ENCODE measurements at places on chromosomes 12 and 14.
A peak's percentile ranks its signal among the peaks of the same experiment; 100 is the strongest.

DNA sequence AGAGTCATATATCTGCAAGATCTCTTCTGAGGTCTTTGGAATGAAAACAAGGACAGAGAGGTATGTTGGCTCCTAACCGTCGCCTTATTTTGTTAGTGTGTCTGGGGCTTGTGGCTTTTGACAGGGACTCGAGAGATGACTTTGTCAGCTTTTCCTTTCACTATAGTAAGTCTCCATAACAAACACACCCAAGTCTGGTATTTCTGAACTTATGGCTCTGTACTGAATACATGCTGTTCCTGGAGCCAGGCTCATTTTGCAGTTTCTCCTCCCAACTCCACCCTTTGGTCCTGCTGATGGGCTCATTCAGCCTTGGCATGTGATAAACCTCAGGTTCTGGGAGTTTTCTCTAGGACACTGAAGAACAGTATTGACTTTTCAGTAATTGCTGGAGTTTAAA is 27.7 kb upstream of the TMED10 start:
- DNase-seq = no peak

DNA sequence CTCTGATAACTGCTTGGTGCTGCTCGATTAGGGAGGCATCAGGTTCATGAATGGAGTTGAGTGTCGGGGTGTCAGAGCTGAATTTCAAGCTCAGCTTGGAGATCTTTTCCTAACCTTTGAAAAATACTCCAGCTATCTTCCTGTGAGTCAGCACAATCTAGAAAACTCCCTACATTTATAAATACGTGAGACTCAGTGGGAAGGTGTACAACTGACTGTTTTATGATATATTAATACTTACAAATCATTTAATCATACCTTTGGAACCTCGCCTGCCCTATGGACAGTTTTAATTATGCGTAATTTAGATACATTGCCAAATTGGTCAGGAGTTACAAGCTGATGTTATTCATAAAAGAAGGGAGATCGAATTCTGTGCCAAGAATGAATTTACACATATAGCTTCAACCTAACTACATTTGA is 961 bp downstream of the CMAS start:
- DNase-seq = no peak

GRCh38 chr12:56338308-56339157 is at the start of gene IL23A:
Gene IL23A, plus strand, starts transcription at chr12:56338884. Its CDS starts 161 bp downstream, at chr12:56339045.
- peak; percentile 91 for DNase-seq

GRCh38 chr12:65602610-65603295 is 221.5 kb upstream of the HMGA2 start:
- peak; percentile 42 for DNase-seq

DNA sequence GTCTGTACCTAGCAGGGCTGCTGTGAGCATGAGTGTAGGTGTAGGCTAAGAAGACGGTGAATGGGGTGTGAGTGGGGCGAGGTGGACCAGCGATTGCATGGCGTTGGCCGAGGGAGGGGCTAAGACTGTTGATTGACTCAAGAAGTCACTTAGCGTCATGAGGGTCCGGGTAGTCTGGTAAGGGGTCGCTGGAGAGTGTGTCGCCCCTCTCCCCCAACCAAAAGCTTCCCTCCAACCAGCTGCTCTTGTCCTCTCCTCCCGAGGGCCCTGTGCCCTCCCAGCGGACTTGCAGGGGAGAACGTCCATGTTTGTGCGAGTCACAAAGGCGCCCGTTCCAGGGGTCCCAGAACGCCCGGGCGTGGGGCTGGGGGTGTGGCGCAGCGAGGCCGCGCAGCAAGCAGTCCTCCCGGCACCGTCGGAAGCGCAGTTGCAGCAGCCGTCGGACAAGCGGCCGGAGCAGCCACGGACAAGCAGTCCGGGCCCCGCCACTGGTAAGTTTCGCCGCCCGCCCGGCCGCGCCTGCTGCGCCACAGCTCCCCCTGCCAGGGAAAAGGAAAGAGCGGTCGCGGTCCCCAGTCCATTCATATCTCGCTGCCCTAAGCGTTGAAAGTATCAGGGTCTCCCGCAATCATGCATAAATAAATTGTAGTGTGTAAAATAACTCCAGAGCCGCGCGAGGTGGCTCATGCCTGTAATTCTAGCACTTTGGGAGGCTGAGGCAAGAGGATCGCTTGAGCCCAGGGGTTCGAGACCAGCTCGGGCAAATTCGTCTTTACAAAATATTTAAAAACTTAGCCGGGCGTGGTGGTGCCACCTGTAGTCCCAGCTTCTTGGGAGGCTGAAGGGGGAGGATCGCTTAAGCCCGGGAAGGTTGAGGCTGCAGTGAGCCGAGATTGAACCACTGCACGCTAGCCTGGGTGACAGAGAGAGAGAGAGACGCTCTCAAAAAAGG is at the start of gene CCDC63:
Gene CCDC63, plus strand, starts transcription at position 373 of the 952 bp plus-strand sequence. CDS start 5,968 bp downstream, outside the sequence.
- DNase-seq = no peak

DNA sequence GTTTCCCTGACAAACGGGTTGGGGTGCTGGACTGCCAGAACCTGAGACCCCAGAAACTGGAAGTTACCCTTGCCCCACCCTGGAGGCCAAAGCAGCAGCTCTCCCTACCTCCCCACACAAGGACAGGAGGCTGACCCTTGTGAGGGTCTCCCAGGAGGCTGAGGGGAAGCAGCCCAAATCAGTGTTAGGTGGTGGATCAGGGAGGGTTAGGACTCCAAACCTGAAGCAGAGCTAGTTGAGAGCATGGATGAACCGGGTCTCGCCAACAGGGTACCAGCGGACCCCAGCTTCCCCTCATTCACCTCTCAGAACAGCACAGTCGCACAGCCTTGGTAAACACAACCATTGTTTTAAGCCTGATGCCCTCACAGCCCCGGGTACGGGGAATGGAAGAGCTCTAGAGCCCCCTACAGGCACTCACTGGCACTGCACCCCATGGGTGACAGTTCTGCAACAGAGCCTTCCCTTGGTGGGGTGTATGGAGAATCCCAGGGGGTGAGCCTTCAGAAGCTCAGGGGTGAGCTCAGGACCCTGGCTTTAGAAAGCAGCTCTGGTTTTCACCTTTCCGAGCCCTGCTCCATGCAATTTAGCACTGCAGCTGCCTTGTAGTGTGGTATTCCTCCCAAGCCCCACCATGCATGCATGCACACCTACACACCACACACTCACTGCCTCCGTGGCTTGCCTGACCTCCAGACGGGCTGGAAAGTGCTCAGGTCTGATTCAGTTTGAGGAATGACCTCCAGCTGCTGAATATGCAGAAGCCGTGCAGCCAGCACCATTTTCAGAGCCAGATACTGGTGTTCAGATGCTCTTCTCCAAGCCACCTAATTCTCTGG is 11.2 kb downstream of the ESRRB start:
- DNase-seq = peak; percentile 58

GRCh38 chr14:26138764-26139445 is 458.9 kb downstream of the NOVA1 start:
- no peak for DNase-seq

GRCh38 chr14:49892301-49892635 is 614 bp upstream of the ARF6 start:
- DNase-seq = peak; percentile 62

DNA sequence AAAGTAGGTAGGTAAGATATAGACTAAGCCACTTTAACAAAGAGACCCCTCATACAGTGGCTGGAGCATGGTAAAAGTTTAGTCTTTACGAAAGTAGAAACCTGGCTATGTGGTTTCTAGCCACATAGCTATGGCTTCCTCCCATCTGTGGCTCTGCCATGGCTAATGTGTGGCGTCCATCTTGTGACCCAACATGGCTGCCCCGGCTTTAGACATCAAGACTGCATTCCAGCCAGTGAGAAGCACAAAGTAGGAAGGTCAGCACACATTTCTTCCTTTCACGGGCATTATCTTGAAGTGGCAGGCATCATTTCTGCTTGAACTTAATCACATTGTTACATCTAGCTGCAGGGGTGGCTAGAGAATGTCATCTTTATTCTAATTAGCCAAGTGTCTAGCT is 148.3 kb downstream of the TBX5 start:
- DNase-seq = no peak

DNA sequence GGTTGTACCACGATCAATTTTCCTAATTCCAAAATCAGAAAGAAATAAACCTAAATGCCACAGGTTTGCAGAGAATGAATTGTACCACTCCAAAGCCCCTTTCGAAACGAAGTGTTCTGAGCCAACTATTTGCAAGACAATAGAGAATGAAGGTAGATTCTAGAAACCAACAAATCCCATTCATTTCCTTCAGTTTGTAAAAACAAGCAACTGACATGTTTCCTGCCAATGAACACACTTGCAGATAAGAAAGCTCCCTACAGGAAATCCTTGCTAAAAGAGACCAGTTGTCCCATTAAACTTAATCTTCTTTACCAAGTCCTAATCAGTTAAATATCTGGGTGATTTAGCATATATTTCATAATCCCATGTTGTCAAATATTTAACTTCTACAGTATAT is 198.4 kb upstream of the FOXN3 start:
- no peak for DNase-seq

DNA sequence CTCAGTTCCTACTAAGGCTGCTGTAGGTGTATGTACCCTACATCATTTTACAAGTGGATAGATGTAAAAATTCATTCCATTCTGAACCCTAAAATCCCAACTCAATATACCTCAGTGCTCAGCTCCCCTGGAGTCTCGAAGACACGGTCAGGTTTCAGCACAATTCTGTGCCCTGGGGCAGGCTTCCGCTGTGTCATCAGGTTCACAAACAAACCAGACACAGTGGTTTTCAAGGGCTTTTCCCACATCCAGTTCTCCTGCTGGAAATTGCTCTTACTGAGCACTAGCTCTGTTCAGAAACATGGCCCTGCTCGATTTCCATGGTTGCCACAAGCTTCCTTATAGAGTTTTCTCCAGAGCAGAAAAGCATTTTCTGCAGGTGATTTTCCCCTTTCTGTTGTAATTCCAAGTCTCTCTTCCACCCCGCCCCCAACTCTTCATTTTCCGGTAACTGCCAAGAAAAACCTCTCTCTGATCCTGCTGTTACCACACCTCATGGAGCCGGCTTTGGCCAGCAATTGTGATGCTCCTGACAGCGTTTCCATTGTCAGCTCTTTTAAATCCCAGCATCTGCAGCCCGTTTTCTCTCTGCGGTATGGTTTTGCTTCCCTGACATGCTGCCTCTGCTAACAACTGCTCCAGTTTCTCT is 483.0 kb upstream of the CCDC196 start:
- DNase-seq = no peak

DNA sequence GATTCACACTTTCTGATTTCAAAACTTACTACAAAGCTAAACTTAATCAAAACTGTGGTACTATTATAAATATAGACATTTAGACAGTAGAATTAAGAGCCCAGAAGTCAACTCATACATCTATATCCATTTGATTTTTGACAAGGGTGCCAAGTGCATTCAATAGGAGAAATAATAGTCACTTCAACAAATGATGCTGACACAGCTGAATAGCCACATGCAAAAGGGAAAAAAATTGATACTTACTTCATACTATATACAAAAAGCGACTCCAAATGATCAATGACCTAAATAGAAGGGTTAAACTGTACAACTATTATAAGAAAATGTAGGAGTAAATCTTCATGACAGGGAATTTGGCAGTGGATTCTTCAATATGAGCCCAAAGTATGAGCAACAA is 40.7 kb upstream of the SYT10 start:
- no peak for DNase-seq
